Astrocyte of the spinal cord (primary cell): ENCODE measurements at places on chromosomes 1 and 21.

- peak; percentile 45 for DNase-seq
These were observed 574.7 kb upstream of the ZP4 start for GRCh38 chr1:238465449-238465848.

GRCh38 chr1:232462213-232462612 lies 167.7 kb downstream of the SIPA1L2 start:
- DNase-seq = no peak

DNA sequence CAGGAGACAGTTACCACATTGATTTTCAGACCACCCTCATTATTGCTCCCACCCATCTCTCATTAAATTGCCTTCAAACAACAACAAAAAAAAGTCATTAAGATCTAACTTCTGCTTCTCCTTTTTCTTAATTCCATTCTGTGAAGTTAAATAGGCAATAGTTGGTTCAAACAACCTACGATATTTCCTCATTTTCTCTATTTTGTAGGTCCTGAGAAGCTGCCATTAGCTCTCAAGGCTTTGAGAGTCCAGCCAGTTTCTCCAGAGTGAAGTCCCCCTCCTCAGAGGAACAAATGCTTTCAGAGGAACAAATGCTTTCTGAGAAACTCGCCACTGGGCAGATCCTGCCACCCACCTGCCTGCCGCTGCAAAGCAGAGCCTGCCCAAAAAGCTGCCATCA lies 125.6 kb downstream of the ETS2 start:
- no peak for DNase-seq

DNA sequence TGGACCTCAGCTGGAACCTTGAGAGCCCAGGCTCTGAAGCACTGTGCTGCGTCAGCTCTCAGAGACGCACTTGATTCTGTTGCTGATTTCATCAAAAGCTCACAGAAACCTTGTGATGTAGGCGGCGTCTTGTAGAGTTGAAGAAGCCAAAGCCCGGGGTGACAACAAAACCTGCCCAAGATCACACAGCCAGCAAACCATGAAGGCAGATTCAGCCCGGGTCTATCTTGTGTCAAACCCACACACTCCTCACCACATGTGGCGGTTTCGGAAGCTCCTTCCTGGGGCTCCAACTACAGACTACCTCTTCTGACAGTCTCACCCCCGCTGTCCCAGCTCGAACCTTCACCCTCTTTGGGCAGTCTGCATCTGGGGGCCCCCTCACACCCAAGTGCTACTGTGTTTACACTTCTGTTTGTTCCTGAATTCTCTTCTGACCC lies 50.4 kb downstream of the TENT5C start:
- no peak for DNase-seq

DNA sequence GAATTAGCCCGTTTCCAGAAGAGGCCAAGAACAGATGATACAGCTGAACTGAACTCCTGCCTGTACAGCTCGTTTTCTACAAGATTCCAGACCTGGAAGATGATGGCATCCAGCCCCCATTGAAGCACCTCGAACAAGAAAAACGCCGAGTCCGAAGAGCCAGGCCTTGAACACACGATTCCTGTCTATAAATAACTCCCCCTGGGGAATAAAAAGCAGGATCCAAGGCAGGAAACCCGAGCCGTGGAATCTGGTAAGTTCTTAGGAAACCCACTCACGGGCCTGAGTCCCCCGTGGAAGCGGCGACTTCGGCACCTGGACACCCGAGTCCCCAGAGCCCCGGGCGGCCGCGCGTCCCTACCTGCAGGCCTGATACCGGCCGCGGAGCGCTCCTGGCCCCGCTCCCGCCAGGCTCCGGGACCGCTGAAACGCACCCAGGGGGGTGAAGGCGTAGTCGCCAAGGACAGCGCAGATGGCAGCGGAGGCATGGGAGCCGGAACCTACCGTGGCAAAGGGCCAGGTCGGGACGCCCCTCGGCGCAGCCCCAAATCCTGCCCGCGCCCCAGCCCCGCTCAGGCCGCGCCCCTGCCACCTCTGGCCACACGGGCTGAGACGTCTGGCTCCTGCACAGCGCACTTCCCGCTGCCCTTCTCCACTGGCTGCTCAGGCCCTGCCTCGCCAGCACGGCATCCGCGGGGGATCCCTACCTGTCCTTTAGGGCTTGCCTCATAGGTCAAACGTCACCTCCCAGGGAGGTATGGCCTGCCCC lies 14.0 kb upstream of the HLCS start:
- peak; percentile 9 for DNase-seq

GRCh38 chr1:44170281-44170823 lies 28.9 kb upstream of the KLF18 start:
- no peak for DNase-seq

- DNase-seq = peak; percentile 18
These were observed 23.0 kb downstream of the CHD5 start for GRCh38 chr1:6157132-6157527.
